ENCODE measurements at places on chromosomes 2 and 18.

- DNase-seq: peak; percentile 38
Observed at GRCh38 chr2:180505203-180505602, 475.2 kb upstream of the UBE2E3 start.

- DNase-seq: no peak
Observed at GRCh38 chr2:237570776-237571335, 4.5 kb downstream of the PRLH start.

GRCh38 chr2:180002198-180002770, 4.8 kb downstream of the CWC22 start:
- no peak for DNase-seq

DNA sequence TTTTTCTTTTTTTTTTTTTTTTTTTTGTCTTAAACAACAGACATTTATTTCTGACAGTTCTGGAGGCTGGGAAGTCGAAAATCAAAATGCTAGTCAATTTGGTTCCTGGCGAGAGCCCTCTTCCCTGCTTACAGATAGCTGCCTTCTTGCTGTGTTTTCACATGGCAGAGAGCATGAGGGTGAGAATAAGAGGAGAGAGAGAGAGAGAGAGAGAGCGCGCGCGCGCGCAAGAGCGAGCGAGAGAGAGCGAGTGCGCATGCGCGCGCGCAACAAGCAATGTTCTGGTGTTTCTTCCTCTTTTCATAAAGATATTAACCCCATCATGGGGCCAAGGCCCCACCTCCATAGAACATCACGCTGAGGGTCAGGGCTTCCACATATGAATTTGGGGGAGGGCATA, 20.9 kb downstream of the MTCL1 start:
- DNase-seq: no peak

DNA sequence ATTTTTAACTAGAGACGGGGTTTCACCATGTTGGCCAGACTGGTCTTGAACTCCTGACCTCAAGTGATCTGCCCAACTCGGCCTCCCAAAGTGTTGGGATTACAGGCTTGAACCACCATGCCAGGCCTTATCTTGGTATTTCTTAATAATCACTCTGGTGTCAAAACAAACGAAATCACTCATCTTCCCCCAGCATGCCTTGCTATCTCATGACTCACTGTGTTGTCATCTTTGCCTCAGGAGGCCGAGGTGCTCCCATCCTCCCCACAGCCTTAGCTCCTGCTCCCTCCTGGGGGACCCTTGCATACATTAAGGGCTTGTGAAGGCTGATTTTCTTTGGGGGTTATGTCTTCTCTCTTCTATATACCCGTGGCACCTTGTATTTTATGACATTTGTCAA, 250.1 kb upstream of the DPP10 start:
- DNase-seq: peak; percentile 18

DNA sequence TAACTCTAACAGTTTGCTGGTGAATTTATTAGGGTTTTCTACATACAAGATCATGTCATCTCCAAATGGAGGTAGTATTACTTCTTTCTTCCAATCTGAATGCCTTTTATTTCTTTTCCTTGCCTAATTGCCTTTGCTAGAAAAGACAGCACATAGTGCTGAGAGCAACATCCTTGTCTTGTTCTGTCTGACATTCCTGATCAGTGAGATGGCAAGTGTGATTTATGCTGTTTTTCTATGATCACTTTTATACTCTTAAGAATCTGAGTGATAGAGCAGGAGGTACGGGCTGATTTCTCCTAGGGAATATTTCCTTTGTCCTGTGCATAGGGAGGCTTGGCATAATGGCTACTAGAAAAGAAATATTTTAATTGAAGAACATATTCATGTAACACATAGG, 17.3 kb downstream of the LYPD6B start:
- DNase-seq: peak; percentile 49

DNA sequence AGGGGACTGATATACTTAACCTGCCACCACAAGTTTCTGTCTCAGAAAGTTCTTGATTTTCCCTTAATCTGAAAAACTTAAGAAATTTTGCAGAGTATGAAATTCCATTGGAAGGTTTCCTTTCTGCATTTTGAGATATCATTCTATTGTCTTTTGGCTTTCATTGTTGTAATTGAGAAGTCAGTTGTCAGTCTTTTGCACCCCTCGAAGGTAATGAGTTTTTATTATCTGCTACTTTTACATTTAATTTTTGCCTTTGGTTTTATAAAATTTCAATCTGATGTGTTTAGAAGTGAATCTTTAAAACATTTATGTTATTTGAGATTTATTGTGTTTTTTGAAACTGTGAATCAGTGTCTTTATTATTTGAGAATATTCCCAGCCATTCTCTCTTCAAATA, 4.8 kb upstream of the IL36A start:
- no peak for DNase-seq

DNA sequence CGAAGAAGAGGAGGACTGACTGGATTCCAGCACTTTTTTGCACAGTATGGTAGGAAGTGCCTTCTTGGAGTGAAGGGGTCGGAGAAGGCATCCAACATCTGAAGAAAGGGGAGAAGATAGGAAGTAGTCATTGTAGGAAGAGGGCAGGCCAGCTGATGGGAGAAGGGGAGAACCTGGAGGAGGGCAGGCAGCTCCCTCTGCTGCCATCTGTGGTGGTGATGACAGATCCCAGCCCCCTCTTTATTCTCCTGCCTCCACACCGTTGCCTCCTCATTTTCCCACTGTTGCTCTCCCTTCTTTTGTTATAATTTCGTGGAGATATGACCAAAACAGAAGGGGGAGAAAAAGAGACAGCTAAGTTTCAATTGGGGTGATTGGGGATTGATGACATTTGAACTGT, 2.9 kb upstream of the SCYGR2 start:
- no peak for DNase-seq

DNA sequence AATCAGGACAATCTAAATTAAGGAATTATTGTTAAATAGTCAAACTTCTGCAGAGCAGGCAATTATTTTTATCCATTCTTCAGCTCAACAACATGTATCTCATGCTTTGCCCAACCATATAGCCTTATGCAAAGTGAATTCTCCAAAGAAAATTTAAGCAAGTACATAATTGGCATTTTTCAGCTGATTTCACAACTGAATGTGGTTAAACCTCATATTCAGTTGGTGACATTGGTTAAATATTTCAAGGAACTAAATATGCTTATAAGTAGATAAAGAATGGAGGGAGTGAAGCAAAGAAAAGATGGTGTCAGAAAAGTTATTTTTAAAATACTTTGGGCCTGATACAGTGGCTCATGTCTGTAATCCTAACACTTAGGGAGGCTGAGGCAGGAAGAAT, 816.2 kb downstream of the NRXN1 start:
- no peak for DNase-seq

DNA sequence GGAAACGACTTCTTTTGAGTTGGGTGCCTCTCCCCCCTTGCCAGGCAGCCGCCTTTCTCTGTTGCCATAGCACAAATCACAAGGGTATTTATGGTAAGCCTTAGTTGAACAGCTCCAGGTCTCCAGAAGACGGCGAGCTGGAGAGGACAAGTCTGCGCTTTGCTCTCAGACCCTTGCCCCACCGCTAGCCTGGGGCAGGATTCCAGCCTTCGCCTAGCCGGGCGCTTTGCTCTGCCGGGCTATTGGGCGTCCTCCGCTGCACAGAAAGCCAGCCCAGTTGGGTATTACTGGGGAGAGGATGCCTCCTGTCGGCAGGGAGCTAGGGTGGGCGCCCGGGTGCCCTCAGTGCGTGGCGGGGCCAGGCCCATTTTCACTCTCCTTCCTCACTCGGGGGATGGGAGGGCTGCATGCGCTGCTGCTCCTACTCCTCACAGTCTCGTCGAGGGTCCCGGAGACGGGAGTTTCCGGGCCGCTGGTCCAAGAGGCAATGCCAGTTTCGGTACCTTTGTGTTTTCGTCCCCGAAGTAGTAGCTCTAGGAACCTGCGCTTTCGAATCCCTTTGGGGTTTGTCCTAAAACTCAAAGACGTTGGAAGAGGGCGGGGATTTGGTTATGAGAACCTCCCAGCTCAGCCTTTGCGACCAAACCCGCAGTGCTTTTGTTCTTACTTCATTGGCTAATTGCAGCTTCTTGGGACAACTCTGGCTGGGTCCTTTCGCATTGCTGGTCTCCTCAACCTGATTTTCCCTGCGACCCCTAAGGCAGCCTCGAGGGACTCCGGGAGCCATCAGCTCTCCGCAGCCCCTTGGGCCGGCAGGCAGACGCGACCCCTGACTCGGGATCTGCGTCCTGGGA, 3.6 kb upstream of the DLX2 start:
- DNase-seq: peak; percentile 50

GRCh38 chr2:127655209-127656073, 9.5 kb downstream of the GPR17 start:
- DNase-seq: no peak

GRCh38 chr2:227351639-227352038, 26.6 kb downstream of the MFF start:
- no peak for DNase-seq

- DNase-seq: no peak
Observed at GRCh38 chr2:52220393-52220792, 1188.5 kb upstream of the NRXN1 start.

DNA sequence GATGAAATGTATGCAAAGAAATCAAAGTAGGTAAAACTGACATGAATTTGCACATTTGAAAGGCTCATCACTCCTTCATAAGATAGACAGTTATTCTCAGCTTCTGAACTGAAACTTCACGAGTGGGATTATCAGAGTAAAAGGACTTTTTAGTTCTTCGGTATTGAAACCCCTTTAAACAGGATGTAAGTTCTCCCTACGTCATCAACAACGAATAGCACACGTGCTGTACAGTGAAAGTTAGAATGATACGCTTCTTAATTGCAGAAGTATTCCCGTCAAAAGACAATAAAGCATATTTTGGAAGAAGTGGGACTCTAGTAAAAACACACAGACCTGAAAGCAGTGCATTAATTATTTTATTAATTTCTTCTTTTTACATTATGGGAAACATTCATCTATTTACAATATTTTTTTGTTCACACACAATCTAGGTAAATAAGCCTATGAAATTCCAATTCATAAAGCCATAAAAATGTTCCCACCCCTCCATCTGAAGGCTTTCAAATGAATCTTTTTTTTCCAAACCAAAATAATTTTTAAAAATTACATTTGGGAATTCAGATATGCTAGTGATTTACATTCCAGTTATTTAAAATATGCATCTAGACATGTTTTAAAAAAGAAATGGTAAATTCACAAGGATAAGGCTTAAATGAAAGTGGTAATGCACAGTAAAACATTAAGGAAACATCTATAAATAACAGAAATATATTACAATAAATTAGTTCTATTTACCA, 45.9 kb downstream of the TGIF1 start:
- DNase-seq: no peak

DNA sequence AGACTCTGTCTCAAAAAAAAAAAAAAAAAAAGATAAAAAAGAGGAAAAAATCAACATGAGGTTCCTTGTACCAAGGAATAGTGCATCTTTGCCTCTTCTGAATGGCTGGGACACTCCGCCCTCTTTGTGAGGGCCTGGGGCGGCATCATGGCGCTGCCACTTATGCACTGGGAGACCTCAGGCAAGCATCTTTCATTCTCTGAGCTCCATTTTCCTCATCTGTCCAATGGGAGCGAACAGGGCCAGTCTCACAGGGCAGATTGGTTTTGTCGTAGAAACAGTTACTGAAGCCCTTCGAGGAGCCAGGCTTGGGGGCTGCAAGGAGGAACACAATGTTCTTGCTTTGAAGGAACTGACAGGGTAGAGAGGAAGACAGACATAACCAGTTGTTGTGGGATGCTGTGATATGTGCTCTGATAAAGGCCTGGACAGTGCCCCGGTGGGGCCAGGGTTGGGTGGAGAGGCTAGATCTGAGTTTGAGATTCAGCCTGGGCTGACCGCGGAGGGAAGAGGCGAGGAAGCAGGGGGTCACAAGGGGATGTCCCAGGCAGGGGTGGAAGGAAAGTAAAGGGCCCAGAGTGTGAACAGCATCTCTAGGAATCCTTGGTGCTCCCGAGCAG, 14.1 kb downstream of the ZFP36L2 start:
- DNase-seq: no peak

- DNase-seq: no peak
Observed at GRCh38 chr18:23867006-23867405, 147.5 kb upstream of the TTC39C start.

- DNase-seq: no peak
Observed at GRCh38 chr2:36245651-36246050, 109.9 kb upstream of the CRIM1 start.

DNA sequence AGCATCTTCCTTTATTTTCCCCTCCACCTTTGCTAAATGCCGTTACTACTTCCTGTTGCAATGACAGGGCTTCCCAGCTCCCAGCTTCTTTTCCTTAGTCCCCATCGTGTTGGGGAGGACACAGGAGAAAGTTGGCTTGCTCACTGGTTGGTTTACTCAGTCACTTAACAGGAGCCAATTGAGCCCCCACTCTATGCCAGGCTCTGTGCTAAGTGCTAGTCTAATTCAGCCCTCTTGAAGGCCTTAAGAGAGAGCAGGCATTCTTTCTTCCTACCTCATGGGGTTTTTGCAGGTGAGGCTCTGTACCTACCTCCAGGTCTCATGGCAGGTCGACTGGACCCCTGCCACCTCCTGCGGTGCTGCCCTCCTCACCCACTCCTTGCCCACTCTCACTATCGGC, 20.1 kb downstream of the TANC1 start:
- no peak for DNase-seq

- DNase-seq: peak; percentile 96
Observed at GRCh38 chr2:39492095-39492590, 55.1 kb upstream of the MAP4K3 start.

GRCh38 chr18:38526922-38527321, 961.3 kb upstream of the CELF4 start:
- peak; percentile 51 for DNase-seq

DNA sequence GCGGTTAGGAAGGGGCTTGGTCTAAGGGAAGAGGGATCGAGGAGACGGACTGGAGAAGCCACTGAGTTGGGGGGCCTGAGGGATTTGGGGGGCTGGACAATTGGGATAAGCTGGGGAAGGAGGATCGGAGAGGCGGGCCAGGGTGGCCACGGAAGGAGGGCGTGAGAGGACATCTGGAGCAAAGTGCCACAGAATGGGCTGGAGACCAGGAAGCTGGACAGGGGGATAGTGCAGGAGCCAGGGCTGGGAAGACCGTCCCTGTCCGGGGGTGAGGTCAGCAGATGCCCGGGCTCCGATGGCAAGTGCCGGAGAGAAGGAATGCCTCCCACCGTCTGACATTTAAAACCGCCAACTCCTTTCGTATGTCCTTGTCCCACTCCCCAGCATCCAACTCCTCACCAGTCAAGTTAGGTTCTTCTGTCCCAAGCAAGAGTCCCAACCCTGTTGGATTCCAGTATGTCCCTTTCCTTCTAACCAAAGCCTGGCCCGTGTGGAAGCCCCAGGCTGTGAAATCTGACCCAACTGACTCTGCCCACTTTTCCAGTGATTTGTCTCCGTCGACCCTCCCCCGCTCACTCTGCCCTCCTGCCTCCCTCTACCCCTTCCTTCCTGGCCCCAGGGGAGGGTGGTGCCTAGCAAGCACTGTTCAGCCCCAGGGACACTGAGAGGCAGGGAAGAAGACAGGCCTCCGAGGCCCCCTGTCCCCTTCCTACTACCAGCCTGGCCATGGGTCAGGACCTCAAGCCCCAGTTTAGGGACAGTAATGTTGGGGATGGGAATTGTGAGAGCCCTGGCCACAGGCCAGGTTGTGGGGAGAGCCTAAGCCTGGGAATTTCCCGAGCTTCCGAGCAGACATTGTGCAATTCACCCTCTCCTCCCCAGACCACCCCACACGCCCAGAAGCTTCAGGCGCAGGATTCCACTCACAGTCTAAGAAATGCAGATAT, 31.5 kb upstream of the TMBIM1 start:
- DNase-seq: peak; percentile 52
